ENCODE measurements at places on chromosomes 2 and 18. TPM values are rescaled to one million over a fixed set of nuclear protein-coding genes. Genes with fewer than 3 reads are reported as not detected.

The RAB31 gene
- 0.80 TPM for total RNA-seq

The ZSWIM2 gene
- total RNA-seq = not detected

The ADRA2B gene
- total RNA-seq = 0.21 TPM

The EVX2 gene
- total RNA-seq = not detected

The DDX18 gene
- 128 TPM for total RNA-seq

The RUFY4 gene
- total RNA-seq = not detected

The MYO5B gene
- not detected for total RNA-seq

The CMPK2 gene
- total RNA-seq = 2.8 TPM

The KIF1A gene
- total RNA-seq = 0.97 TPM

The UPP2 gene
- total RNA-seq = not detected

DNA sequence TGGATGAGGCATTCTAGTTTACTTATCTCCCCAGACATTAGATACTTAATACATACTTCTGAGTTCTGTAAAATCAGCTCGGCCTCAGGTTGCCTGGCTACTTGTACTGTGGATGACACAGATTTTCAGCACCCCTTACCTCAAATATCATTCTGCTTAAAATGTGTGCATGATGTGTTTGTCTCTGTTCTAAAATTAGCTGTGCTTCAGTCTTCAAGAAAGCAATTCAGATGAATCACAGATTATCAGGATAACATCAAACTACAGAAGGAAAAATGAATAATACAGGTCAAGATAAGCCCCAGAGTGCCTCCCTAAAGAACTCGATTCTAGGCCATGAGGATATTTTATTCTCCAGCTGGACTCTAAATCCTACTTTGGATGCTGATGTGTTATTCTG is 21.3 kb upstream of the MAPRE2 start:
- H3K4me3 ChIP-seq = no peak overlapping the region
- H3K36me3 ChIP-seq = no peaks in the 10 kb centered on the region
- peaks cover 33% of the 10 kb centered on the region for H3K27me3 ChIP-seq
- H3K27ac ChIP-seq = no peak overlapping the region
- no peak for DNase-seq

DNA sequence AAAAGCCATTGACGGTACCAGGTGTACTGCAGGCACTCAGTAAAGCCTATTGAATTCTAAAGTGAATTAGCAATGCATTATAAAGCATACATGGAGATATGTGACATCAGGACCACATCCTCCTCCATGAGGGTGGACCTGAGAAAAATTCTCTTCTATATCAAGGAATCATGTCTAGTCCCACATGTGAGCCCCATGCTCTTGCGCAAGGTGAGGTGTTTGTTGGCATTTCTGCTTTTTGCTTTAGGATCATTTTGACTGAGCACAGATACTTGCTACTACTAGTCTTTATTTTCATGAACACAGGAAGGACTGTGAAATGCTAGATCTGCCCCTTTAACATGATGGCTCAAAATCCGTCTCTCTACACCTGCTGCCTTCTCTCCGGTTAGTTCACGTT is 183.9 kb downstream of the CD226 start:
- H3K4me1 ChIP-seq = no peaks in the 10 kb centered on the region
- no peak overlapping the region for H3K27ac ChIP-seq
- H3K36me3 ChIP-seq = no peaks in the 10 kb centered on the region
- no peaks in the 10 kb centered on the region for H3K27me3 ChIP-seq

- H3K4me3 ChIP-seq = no peak overlapping the region
- DNase-seq = no peak
- H3K27me3 ChIP-seq = no peaks in the 10 kb centered on the region
- H3K4me1 ChIP-seq = no peaks in the 10 kb centered on the region
- H3K36me3 ChIP-seq = no peaks in the 10 kb centered on the region
Observed at GRCh38 chr2:166091439-166091838, 36.4 kb downstream of the SCN1A start.

- no peak for DNase-seq
- H3K4me1 ChIP-seq = no peaks in the 10 kb centered on the region
- no peaks in the 10 kb centered on the region for H3K36me3 ChIP-seq
- H3K4me3 ChIP-seq = no peak overlapping the region
- H3K27ac ChIP-seq = no peak overlapping the region
Observed at GRCh38 chr2:6574121-6574520, 291.6 kb downstream of the CMPK2 start.

GRCh38 chr2:52968043-52968442 is 799.6 kb upstream of the CHAC2 start:
- no peak overlapping the region for H3K4me3 ChIP-seq
- no peak for DNase-seq
- H3K36me3 ChIP-seq = no peaks in the 10 kb centered on the region
- H3K27me3 ChIP-seq = no peaks in the 10 kb centered on the region

GRCh38 chr2:104570259-104570658 is 283.7 kb upstream of the POU3F3 start:
- H3K27me3 ChIP-seq = no peaks in the 10 kb centered on the region
- H3K4me3 ChIP-seq = no peak overlapping the region
- H3K36me3 ChIP-seq = no peaks in the 10 kb centered on the region
- DNase-seq = no peak

DNA sequence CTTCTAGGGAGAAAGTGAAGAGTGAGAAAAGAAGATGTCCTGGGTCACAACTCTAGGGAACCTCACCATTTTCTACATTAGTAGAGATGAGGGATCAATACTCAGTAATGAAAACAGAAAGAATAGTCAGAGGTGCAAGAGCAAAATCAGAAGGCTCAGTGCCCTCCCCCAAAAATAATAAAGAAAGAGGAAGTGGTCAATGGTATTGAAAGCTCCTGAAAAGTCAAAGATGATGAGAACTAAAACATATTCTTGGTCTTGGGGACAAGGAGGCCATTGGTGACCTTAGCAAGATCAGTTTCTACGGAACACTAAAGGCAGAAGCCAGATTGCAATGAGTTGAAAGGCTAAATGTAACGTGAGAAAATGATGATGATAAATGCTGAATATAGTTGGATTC is 24.5 kb upstream of the MYO1B start:
- peaks cover 19% of the 10 kb centered on the region for H3K4me1 ChIP-seq
- no peaks in the 10 kb centered on the region for H3K27me3 ChIP-seq
- H3K4me3 ChIP-seq = no peak overlapping the region
- peaks cover 6% of the 10 kb centered on the region for H3K36me3 ChIP-seq
- H3K27ac ChIP-seq = no peak overlapping the region

DNA sequence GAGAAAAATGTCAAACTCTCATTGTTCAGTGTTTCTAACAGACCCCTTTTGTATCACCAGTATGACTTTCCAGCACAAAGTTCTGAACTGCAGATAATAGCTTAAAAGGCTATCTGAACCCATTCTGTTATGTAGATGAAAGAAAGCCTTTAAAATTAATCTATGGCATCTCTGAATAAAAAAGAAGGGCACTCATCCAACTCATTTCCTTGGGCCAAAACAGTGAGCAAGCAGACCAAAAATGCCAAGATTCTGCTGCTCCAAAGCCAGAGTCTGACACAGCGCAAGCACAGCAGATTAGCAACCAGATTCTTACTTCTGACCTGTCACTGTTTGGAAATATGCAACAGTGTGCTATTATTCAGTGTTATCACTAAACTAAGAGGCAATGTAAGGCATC is 22.6 kb upstream of the ITGA6 start:
- no peak overlapping the region for H3K4me3 ChIP-seq
- peaks cover 8% of the 10 kb centered on the region for H3K27me3 ChIP-seq
- no peak overlapping the region for H3K27ac ChIP-seq
- no peak for DNase-seq
- no peaks in the 10 kb centered on the region for H3K4me1 ChIP-seq
- H3K36me3 ChIP-seq = no peaks in the 10 kb centered on the region

- peak overlapping the region; percentile 62 for H3K27ac ChIP-seq
- no peaks in the 10 kb centered on the region for H3K27me3 ChIP-seq
- H3K36me3 ChIP-seq = peaks cover 40% of the 10 kb centered on the region
- H3K4me3 ChIP-seq = no peak overlapping the region
- DNase-seq = no peak
Observed at GRCh38 chr2:47016172-47016913, 100.7 kb upstream of the MCFD2 start.

DNA sequence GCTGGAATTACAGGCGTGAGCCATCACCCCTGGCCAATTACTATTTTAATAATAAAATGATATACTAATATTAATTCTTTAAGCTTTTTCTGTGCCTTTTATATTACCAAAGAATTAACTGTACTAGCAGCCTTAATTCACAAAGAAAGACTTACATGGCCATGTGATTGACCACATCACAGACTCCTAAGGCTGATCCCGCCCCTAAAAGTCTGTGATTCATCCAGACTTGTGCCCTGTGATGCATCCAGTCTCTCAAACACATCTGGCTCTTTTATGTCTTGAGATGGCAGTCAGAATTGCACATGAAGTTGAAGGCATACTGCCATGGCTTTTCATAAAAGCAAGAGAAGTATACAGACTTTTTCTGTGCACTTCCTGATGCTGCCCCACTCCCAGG is 91.7 kb downstream of the DTNA start:
- H3K27ac ChIP-seq = no peak overlapping the region
- H3K36me3 ChIP-seq = no peaks in the 10 kb centered on the region

DNA sequence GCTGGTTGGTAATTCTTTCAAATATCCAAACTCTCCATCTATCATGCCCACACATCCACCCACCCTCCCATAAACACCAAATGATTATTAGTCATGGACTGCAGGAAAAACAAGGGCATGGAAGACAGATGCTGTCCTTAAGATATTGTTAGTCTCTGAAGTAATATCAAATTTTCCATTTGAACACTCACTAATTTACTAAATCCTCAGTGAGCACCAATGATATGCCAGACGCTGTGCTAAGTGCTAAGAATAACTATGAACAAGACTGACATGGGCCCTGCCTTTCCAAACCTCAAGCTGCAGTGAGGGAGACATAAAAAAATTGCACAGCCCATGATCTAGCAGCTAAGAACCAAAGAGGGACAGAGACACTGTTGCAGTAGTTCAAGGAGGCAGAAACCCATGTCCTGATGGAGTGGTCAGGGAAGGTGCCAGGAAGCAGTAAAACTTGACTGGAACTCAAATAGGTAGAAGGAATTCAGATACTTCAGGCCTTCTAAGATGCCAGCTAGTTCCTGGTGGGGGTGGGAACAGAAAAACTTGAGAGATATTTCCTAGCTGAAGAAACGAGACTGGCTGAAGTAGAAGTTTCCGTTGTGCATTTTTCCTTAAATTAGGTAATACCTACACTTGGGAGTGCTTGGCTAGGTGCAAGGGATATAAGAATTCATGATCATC is 182.1 kb downstream of the OSR1 start:
- no peak overlapping the region for H3K4me3 ChIP-seq
- H3K4me1 ChIP-seq = no peaks in the 10 kb centered on the region
- H3K27me3 ChIP-seq = no peaks in the 10 kb centered on the region

DNA sequence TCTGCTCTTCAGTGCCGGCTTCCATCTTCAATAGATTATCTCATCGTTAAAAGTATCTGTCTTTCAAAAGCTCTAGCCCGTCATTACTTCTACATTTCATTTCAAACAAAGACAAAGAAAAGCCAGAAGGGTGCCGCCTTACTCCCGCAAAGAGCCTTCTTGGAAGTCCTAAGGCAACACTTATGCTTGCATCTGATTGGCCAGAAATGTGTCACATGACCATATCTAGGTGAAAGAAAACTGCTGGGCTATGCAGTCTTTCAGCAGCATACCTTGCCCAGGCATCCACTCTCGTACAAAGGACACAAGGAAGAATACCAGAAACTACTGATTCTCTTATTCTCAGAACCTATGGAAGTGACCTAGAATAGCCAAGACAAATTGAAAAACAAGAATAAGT is 217.1 kb upstream of the SLC35G4 start:
- no peak overlapping the region for H3K4me3 ChIP-seq
- DNase-seq = no peak
- H3K36me3 ChIP-seq = no peaks in the 10 kb centered on the region
- H3K27ac ChIP-seq = no peak overlapping the region
- no peaks in the 10 kb centered on the region for H3K27me3 ChIP-seq

- no peak for DNase-seq
- H3K27ac ChIP-seq = no peak overlapping the region
- H3K36me3 ChIP-seq = peaks cover 58% of the 10 kb centered on the region
- no peak overlapping the region for H3K4me3 ChIP-seq
- no peaks in the 10 kb centered on the region for H3K27me3 ChIP-seq
Observed at GRCh38 chr2:239129147-239129920, 271.5 kb downstream of the HDAC4 start.

DNA sequence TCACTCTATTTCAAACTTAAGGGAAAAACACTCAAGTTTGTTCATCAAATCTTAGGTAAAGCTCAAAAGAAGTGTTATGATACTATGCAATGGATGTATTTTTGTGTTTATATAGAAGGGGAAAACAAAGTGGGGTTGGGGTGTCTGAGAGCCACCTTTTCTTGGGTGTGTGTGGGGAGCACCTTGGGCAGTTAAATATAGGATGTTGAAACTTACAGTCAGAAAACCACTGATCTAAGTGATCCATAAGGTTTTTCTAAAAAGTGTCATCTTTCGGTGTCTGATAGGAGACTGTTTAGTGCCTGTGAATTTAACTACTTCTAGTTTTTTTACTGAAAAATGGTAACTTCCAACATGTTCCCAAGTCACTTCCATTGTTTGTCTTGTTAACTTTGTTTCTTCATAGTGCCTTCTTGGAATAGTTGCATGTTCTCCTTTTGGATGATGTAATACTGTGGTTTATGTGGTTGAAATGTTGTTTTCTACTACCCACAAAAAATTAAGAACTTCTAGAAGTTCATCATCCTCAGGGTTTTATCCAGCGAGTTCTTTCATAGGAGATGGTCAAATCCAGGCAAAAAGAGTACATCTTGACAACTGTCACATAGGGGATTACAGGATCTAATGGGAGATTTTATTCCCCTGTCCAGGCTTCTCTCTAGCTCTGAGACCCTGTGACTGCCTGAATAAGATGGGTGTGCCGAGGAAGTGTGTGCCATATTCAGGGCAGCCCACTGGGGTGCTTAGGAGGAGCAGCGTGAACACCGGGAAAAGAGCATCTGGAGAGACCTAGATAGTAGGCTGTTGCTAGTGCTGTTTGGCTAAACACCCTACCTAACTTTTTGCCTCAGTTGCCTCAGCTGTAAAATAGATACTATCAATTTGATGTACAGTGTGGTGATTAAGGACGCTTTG is 46.2 kb downstream of the CAB39 start:
- H3K27me3 ChIP-seq = no peaks in the 10 kb centered on the region
- H3K36me3 ChIP-seq = peaks cover 53% of the 10 kb centered on the region
- H3K4me1 ChIP-seq = peaks cover 61% of the 10 kb centered on the region
- peak overlapping the region; percentile 54 for H3K27ac ChIP-seq
- no peak overlapping the region for H3K4me3 ChIP-seq
- DNase-seq = no peak

GRCh38 chr2:95077861-95078603 is 43.6 kb downstream of the MRPS5 start:
- peaks cover 63% of the 10 kb centered on the region for H3K4me1 ChIP-seq
- DNase-seq = no peak
- peak overlapping the region; percentile 80 for H3K27ac ChIP-seq
- H3K36me3 ChIP-seq = peaks cover 3% of the 10 kb centered on the region
- peak overlapping the region; percentile 38 for H3K4me3 ChIP-seq
